ENCODE measurements at places on chromosomes 4 and X.

- no peak for DNase-seq
Observed at GRCh38 chrX:69015156-69015555, 150.1 kb downstream of the PJA1 start.

DNA sequence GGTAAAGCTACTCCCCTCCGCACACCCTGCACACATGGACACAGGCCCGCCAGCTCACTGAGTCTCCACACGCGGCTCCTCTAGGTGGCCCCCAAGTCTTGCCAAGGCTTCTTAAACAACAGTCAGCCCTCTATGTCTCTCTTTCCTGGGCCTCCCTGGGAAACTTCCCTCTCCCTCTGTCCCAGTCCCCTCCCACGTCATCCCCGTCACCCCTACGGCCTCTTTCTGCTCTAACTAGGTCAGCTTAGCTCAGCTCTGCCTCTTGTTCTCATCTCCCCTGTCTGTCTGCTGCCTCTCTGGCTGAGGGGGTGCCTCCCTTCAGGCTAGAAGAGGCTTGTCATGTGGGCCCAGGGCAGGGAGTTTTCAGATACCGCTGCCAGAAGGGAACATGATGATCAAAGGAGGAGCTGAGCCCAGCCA is 38.8 kb downstream of the SEPTIN6 start:
- no peak for DNase-seq

- DNase-seq, result no peak
Observed at GRCh38 chrX:67720344-67720743, 176.5 kb downstream of the AR start.

- no peak for DNase-seq
Observed at GRCh38 chrX:84924624-84925023, 79.1 kb upstream of the APOOL start.

- no peak for DNase-seq
Observed at GRCh38 chr4:94909645-94910044, 151.9 kb downstream of the BMPR1B start.

GRCh38 chrX:113370006-113370405 is 529.4 kb upstream of the AMOT start:
- DNase-seq, result no peak

- no peak for DNase-seq
Observed at GRCh38 chrX:43456063-43456462, 200.0 kb upstream of the MAOA start.

DNA sequence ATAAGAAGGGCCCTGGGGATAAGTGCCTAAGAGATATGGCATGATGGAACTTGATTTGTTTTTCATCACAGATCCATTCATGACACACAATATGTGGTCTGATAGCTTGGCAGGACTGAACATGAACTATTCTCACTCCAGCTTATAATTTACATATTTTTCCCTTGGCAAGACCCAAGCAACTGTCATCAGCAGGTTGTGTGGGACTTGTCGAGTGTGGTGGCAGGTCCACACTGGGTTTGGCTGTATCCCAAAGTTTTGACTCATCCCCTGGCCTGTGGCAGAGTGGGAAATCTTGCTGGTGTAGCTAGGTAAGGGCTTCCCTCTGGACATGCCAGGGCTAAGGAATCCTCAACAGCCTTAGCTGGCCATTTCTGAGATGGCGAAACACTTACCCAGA is 81.0 kb upstream of the STIM2 start:
- DNase-seq, result no peak
